Tracheal epithelial cell (primary cell): ENCODE measurements at places on chromosomes 6 and 20. TPM values are rescaled to one million over a fixed set of nuclear protein-coding genes. Genes with fewer than 3 reads are reported as not detected.

The FAM217B gene
- 5.5 and 11.5 TPM in 2 replicates for total RNA-seq

The ASIP gene
- total RNA-seq = not detected in 2 replicates

The ARMC2 gene
- 0.21 and 0.72 TPM in 2 replicates for total RNA-seq

The BEND6 gene
- under 0.01 and 1.2 TPM in 2 replicates for total RNA-seq

The LST1 gene
- total RNA-seq = not detected in 2 replicates

The SLC16A10 gene
- total RNA-seq = not detected in 2 replicates

The DNAH8 gene
- total RNA-seq = not detected in 2 replicates

The RREB1 gene
- total RNA-seq = 20.9 and 23.6 TPM in 2 replicates

The BMP7 gene
- not detected in 2 replicates for total RNA-seq

The RPP21 gene
- 39.5 and 44.8 TPM in 2 replicates for total RNA-seq
